SW 1271 (cell line): ENCODE measurements at places on chromosomes 6 and 20.
A peak's percentile ranks its signal among the peaks of the same experiment; 100 is the strongest.

DNA sequence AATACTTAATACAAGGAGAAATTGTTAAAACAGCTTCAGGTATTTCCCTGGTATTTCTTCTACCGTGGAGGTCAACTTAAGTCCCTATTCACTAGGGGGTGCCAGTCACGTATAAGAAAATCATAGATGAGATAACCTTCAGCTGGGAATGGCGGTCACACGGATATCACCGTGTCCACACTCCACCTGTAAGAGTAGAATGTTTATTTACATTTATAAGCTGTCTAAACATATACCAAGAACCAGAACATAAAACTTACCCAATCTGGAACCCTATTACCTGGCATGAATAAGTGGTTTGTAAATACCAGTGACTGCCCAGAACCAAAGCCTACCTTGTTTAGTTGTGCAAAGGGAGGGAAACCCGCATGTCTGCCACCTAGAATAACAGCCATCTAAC is 1.9 kb upstream of the ELOVL4 start:
- peak; percentile 10 for DNase-seq

- DNase-seq: no peak
These were observed 384.7 kb upstream of the ID4 start for GRCh38 chr6:19452495-19452894.

GRCh38 chr20:24998121-24998520 is 5.6 kb upstream of the APMAP start:
- DNase-seq: no peak

DNA sequence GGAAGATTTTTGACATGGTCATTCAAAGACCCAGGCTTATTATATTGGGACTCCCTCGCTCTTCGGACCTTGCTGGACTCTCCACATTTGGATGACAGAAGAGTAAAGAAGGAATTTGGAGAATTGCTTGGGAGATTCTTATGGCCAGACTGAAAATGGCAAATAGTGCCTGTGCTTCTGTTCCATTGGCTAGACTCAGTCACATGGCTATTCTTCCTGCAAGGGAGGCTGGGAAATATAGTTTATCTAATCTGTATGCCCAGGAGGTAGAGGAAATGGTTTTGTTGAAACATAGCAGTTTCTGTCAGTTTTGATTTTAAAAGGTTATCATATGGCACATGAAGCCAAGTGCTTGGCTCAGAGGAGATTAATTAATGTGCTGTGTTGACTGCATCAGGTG is 286.6 kb upstream of the JAG1 start:
- no peak for DNase-seq

- no peak for DNase-seq
These were observed at the start of gene SIRPB2 for GRCh38 chr20:1491281-1491840. Gene SIRPB2, minus strand, starts transcription at chr20:1491420. Its CDS starts 61 bp downstream, at chr20:1491359.

- no peak for DNase-seq
These were observed 130.0 kb downstream of the BTBD9 start for GRCh38 chr6:38509713-38510112.

- no peak for DNase-seq
These were observed 58.3 kb downstream of the COL12A1 start for GRCh38 chr6:75147512-75147911.

DNA sequence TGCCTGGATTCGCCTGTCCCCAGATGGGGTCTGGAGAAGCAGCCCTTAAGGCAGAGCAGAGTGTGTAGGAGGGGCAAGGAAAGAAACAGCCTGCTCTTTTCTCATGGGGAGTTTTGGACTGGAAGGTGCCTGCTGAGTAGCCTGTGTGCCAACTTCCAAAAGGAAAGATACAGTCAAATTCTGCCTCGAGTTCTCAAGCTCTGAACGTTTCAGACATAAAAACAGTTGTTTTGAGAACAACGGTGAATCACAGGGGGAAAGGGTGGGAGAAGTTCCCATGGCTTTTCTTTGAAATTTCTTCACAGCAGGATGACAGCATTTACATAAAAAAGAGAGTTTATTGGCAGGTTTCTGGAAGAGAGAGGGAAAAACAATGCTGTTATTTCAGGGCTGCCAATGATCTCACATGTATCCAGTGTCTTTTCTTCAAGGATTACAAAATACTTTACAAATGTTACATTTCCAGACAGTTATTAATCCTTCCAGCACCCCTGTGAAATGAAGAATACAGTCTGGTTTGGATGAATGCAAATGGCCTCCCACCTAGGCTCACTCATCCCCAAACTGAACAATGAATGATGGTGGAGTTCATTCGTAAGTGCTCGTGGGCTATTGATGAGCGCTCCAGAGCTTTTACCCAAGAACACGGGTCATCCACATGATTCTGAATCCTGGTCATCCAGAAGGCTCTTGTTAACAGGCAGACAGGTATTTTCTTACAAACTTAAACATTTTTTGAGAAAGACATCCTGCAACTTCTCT is 33.8 kb upstream of the ECI2 start:
- no peak for DNase-seq

GRCh38 chr6:87968435-87969278 is 79.0 kb upstream of the SPACA1 start:
- DNase-seq: no peak

DNA sequence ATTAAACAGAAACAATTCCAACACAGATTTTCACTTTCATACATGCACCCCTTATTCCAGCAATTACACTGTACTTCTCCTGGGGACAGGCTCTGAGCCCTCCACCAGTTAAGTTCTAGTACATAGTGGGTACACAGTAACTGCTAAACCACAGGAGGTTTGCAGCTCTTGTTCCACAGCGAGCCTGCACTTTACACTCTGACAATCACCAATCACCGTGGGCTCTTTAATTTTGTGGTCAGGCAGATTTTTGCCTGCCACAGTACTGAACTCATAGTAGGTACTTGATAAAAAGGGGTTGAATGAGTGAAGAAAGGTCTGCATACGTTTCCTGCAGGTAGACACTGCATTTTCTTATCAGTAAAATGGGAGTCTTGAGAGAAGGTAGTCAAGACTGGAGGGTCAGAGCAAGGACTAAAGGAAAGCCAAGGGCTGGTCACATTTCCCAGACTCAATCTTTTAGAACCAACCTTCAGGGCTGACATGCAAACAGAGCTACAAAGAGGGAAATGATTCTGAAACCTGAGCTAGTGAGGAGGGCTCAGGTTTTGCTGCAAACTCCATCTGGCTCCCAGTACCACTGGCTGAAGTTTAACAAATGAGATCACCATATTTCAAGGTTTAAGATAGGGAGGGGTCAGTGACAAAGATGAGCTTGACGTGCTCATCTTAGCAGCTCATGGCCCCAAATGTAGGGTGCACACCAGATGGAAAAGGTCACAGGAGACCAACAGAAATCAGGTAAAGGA is 404.6 kb downstream of the BTBD9 start:
- no peak for DNase-seq

DNA sequence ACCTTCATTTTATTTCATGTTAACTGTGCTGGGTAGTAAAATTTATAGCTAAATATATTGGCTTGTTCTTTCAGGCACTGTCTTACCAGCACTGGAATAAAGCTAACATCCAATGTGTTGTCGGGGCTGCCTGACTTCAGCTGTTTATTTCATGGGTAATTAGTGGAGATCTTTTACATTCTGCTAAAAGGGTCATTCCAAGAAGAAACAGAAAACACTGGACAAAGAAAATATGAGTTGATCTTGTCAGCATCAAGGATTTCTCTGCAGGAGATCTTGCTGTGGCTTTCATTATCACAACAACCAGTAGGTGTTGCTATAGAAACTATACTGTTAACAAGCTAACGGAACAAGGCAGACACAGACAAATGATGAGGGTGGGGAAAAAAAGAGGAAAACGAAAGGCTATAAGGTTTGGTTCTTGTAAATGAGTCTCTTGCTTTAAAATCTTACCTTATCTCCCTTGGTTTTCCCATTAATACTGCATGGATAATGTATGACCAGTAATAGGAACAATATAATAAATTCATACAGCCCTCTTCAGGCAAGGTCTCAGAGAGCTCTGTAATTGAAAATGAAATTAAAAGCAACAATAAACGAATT is 206.8 kb downstream of the SIM1 start:
- DNase-seq: peak; percentile 87

- no peak for DNase-seq
These were observed 49.1 kb downstream of the GCLC start for GRCh38 chr6:53495506-53496499.

GRCh38 chr20:38680500-38681306 is 43.6 kb upstream of the SLC32A1 start:
- no peak for DNase-seq

DNA sequence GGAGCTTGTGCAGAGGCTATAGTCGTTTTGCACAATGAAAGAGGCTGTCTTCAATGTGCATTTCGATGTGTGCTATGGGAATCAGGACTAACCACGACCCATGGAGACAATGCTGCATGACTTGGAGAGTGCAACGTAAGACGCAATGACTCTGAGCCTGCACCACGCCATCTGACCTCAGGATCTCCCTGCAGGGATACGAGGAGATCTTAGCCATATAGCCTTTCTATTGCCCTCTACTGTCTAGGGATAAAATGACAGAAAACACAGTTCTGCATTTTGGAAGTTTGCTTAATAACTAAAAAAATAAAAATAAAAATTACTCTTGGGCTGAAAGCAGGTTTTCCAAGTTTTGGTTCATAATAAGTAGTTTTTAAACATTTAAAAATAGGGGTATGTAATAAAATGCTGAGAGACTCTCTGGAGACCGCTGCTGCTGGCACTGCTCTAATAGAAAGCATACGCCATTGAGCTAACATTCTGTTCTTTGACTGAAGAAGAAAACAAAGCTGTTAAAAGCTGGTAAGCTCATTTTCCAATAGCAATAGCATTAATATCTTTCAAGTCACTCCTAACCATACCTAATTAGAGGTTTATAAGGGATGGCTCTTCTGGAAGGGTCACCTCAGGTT is 87.2 kb downstream of the PDE7B start:
- DNase-seq: no peak

DNA sequence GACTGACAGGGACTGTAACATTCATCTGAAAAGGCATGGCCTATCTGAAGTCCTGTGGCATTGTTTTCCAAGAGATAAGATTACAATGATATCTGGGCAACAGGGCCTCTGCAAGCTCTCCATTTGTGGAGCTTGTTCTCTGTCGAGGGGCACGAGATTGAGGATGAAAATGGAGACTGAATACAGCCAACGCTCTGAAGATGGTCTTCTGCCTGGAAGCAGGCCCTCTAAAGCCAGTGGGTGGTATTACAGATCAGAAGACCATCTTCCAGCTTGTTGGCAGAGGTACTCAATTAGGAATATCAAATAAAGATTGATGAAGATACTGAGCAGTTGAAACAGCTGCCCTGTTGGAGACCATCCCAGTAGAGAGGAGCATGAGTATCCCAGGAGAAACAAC is 288.2 kb downstream of the CENPW start:
- no peak for DNase-seq

DNA sequence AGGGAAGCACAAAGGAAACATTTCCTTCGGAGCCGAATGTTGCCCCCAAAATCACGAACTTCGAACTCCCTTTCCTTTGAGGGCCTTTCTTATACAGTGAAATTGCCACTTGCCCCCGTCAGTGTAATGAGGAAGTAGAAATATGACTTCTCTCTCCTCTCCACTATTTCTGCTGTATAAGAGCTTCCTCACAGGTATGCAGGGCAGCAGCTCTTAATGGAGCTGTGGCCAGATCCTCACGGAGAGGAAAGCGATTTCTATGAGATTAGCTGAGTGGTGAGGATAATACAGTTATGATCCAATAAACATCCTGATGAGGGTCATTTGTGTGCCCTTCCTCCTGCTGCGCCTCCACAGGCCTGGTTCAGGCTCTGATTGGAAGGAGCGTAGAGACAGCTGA is 10.8 kb upstream of the CPNE5 start:
- DNase-seq: no peak

DNA sequence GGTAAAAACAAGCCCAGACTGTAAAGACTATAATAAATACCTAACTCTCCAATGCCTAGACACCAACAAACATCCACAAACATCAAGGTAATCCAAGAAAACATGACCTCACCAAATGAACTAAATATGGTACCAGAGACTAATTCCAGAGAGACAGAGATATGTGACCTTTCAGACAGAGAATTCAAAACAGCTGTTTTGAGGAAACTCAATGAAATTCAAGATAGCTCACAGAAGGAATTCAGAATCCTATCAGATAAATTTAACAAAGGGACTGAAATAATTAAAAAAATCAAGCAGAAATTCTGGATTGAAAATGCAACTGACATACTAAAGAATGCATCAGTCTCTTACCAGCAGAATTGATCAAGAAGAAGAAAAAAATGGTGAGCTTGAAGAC is 26.6 kb downstream of the NCOA6 start:
- no peak for DNase-seq

DNA sequence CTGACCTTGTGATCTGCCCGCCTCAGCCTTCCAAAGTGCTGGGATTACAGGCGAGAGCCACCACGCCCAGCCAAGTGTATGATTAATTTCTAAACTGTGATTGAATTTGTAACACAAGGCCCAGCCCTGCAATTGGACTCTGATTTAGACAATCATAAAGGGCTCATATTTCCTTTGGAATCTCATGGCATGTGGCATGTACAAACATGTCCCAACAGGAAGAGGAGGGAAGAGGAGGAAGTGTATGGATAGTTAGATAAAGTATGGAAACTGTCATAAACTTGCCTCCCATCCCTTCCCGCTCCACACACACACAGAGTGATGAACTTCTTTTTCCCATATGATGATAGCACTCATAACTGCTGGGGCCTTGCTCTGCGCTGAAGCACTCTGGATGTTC is 27.2 kb upstream of the QKI start:
- no peak for DNase-seq

DNA sequence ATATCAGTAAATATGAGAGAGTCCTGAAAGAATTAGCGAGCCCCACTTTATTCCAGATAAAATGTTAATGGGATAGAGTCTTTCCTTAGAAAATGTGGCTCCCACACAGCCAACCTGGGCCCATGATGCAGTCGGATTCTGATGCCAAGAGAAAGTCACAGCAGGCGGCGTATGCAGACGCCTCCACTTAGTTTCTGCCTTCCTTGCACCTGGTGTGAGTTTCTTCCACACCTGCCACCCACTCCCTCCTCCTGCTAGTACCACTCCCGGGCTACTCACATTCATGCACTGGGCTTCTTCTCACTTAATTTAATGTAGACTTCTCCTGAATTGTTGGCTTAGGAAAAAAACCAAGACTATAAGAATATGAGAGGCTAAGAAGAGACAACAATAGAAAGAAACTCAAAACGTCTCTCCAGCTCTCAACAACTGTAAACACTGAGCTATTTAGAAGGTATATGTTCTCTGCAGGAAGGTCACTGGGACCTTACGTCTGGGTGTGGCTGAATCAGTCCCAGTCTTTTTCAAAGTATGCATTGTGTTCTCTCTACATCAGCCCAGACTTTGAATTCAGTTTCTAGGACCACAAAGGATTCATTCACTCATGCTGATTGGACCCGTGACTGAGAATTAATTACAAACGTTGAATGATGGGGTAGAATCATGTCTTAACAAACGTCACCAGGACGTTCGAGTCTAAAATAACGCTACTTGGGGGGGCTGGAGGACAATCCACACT is 70.4 kb downstream of the GCNT2 start:
- DNase-seq: no peak
